Spleen (tissue), 13 donors: ENCODE measurements at places on chromosomes 12 and 14. TPM values are rescaled to one million over a fixed set of nuclear protein-coding genes. Genes with fewer than 3 reads are reported as not detected.

GRCh38 chr14:80615831-80616230 is 325.7 kb downstream of the CEP128 start:
- no peaks in the 10 kb centered on the region for H3K36me3 ChIP-seq
- no peak overlapping the region for H3K4me3 ChIP-seq
- H3K27ac ChIP-seq, result no peak overlapping the region
- no peaks in the 10 kb centered on the region for H3K27me3 ChIP-seq

The CD4 gene
- polyA plus RNA-seq, result 23.3 TPM

DNA sequence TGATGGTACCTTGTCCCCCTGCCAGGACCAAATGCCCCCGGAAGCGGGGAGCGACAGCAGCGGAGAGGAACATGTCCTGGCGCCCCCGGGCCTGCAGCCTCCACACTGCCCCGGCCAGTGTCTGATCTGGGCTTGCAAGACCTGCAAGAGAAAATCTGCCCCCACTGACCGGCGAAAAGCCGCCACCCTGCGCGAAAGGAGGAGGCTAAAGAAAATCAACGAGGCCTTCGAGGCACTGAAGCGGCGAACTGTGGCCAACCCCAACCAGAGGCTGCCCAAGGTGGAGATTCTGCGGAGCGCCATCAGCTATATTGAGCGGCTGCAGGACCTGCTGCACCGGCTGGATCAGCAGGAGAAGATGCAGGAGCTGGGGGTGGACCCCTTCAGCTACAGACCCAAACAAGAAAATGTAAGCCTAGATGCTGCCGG is 410 bp downstream of the MYF6 start:
- H3K27me3 ChIP-seq, result peaks cover 9% of the 10 kb centered on the region
- H3K4me3 ChIP-seq, result no peak overlapping the region
- H3K27ac ChIP-seq, result no peak overlapping the region

DNA sequence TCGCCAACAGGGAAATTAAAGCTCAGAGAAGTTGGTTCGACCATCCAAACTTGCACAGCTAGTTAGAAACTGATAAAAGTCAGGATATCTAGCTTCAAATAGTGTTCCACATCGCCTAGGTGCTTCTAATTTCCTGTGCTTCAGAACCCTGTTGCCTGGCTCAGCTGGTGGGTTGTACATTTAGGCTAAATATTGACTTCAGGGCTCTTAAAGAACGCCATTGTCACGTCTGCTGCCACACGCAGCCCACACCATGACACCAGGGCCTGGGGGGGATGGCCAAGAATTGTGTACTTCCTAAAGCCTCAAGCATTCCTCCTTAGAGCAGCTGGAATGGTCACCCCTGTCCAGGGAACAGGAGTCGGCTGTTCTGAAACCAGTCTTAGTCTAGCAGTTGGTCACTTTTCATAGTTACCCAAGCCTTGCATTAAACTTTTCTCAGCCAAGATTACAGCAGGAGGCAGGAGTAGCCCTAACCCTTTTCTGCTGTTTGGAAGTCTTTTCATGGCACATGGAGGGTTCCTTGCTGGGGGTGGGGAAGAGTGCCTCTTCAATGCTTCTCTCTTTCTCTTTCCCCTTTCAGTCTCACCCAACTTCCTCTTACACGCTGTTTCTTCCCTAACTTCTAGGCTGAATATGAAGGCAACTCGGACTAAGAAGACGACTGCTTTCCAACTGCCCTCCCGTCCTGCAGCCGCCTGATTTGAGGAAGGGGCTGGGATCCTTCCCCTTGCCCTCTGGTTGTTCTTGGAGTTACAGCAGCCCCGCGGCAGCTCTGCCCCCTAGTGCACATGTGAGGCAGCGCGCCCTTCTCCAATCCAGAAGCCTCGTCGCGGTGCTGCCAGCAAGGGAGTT is 17.1 kb downstream of the FOS start:
- H3K4me3 ChIP-seq, result peak overlapping the region; percentile 61
- no peaks in the 10 kb centered on the region for H3K36me3 ChIP-seq
- DNase-seq, result peak; percentile 93
- peaks cover 74% of the 10 kb centered on the region for H3K4me1 ChIP-seq
- H3K27me3 ChIP-seq, result no peaks in the 10 kb centered on the region

- H3K36me3 ChIP-seq, result no peaks in the 10 kb centered on the region
- H3K4me1 ChIP-seq, result peaks cover 4% of the 10 kb centered on the region
- no peak overlapping the region for H3K4me3 ChIP-seq
- no peaks in the 10 kb centered on the region for H3K27me3 ChIP-seq
Measured at GRCh38 chr12:44930972-44931600, 55.0 kb upstream of the NELL2 start.

GRCh38 chr14:88879022-88879421 is 54.6 kb downstream of the TTC8 start:
- H3K4me3 ChIP-seq, result no peak overlapping the region
- no peaks in the 10 kb centered on the region for H3K4me1 ChIP-seq
- H3K36me3 ChIP-seq, result no peaks in the 10 kb centered on the region
- no peak for DNase-seq

The FGF23 gene
- 0.03 TPM for polyA plus RNA-seq

The RAD52 gene
- polyA plus RNA-seq, result 8.2 TPM

DNA sequence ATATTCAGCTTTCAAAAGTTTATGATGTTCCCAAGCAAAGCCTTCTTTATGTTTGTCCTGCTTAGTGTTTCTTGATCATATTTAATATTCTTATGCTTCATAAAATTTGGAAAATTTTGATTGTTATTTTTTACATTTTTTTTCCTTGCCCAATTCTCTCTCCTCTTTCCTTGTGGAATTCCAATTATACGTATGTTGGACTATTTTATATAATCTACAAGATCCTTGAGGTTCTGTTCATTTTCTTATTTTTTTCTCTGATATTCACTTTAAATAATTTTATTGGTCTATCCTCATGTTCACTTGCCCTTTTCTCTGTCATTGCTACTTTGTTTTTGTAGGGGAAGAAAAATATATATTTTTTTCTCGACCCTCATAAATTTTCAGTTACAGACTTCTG is 167.7 kb downstream of the DYRK2 start:
- no peaks in the 10 kb centered on the region for H3K36me3 ChIP-seq
- H3K4me3 ChIP-seq, result no peak overlapping the region
- H3K27ac ChIP-seq, result no peak overlapping the region
- H3K27me3 ChIP-seq, result no peaks in the 10 kb centered on the region

DNA sequence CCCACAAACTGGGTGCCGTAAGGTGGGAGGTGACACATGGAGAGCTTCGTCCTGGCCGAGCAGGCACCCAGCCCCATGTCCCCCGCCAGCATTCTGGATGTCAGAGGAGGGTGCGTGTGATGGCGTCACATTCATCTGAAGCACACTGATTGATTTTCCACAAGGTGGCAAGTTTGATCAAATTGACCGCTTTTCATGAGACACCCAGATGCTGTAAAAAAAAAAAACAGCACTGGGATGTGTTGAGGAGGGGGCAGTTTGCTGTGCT is 24.2 kb downstream of the SLC25A29 start:
- H3K27ac ChIP-seq, result no peak overlapping the region
- H3K4me3 ChIP-seq, result no peak overlapping the region
- DNase-seq, result no peak
- H3K4me1 ChIP-seq, result peaks cover 50% of the 10 kb centered on the region

The OR4Q3 gene
- not detected for polyA plus RNA-seq

- no peaks in the 10 kb centered on the region for H3K36me3 ChIP-seq
- no peak for DNase-seq
- peak overlapping the region; percentile 97 for H3K27ac ChIP-seq
- H3K27me3 ChIP-seq, result no peaks in the 10 kb centered on the region
- peaks cover 21% of the 10 kb centered on the region for H3K4me1 ChIP-seq
Measured at GRCh38 chr12:67649261-67649569, 670 bp downstream of the DYRK2 start.

- H3K4me1 ChIP-seq, result no peaks in the 10 kb centered on the region
- H3K4me3 ChIP-seq, result no peak overlapping the region
- DNase-seq, result no peak
- H3K27me3 ChIP-seq, result no peaks in the 10 kb centered on the region
- no peaks in the 10 kb centered on the region for H3K36me3 ChIP-seq
- H3K27ac ChIP-seq, result no peak overlapping the region
Measured at GRCh38 chr14:28830115-28830534, 63.5 kb downstream of the FOXG1 start.

The ZNF385A gene
- 7.4 TPM for polyA plus RNA-seq

The CDKN3 gene
- polyA plus RNA-seq, result 5.0 TPM

DNA sequence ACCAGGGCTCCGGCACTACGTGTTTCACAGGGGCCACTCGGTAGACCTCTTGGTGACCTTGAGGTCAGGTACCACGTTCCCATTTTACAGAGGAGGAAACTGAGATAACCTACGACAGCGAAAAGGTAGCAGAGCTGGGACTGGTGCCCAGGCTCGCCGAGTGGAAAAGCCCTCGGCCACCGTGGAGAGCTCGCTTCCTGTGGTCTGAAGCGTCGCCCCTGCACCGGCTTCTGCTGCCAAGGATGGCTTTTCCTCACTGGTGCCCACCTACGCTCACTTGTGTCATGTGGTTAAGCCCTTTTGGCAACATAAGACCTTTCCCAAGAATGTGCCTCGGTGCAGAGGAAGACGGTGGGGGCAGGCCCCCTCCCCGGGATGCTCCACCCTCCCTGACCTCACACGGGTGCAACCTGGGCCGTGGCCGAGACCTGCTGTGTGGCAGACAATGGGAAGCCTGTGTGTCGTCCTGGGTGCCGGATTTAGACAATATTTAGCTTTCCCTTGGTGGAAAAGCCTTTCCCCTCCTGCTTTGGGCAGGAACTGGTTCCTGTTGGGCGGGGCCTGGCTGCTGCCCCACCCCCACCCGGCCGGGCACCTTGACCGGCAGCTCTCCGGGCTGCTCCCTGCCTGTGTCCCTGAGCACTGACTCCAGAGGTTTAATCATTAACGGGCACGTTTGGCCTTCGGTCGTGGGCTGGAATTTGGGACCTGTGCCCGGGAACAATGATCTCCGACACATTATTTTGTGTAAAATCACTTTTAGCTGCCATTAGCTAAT is 32.4 kb upstream of the PPP1R13B start:
- peak overlapping the region; percentile 43 for H3K27ac ChIP-seq
- peaks cover 60% of the 10 kb centered on the region for H3K4me1 ChIP-seq
- no peak for DNase-seq
- H3K27me3 ChIP-seq, result no peaks in the 10 kb centered on the region
- H3K36me3 ChIP-seq, result no peaks in the 10 kb centered on the region

GRCh38 chr12:116958402-116959197 is 47.9 kb downstream of the FBXW8 start:
- peaks cover 7% of the 10 kb centered on the region for H3K4me1 ChIP-seq
- no peaks in the 10 kb centered on the region for H3K27me3 ChIP-seq
- H3K27ac ChIP-seq, result no peak overlapping the region
- no peaks in the 10 kb centered on the region for H3K36me3 ChIP-seq
- no peak for DNase-seq
- H3K4me3 ChIP-seq, result no peak overlapping the region

- H3K4me3 ChIP-seq, result no peak overlapping the region
- peaks cover 8% of the 10 kb centered on the region for H3K4me1 ChIP-seq
- no peaks in the 10 kb centered on the region for H3K27me3 ChIP-seq
- no peak overlapping the region for H3K27ac ChIP-seq
- no peaks in the 10 kb centered on the region for H3K36me3 ChIP-seq
- DNase-seq, result peak; percentile 57
Measured at GRCh38 chr14:74573421-74574089, 38.5 kb downstream of the LTBP2 start.

The TMEM233 gene
- 0.15 TPM for polyA plus RNA-seq
